ENCODE measurements at places on chromosomes 4 and X.

DNA sequence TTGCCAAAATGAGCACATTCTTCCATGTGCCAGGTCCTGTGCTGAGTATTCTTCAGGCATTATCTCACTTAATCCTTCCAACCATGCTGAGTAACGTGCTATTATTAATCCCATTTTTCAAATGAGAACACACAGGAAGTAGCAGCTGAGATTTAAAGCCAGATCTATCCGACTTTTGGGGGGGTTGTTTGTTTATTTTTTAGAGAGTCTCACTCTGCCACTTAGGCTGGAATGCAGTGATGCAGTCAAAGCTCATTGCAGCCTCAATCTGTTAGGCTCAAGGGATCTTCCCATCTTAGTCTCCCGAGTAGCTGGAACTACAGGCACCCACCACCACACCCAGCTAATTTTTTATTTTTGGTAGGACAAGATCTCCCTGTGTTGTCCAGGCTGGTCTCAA is 55.5 kb upstream of the TRIM2 start:
- no peak for DNase-seq

DNA sequence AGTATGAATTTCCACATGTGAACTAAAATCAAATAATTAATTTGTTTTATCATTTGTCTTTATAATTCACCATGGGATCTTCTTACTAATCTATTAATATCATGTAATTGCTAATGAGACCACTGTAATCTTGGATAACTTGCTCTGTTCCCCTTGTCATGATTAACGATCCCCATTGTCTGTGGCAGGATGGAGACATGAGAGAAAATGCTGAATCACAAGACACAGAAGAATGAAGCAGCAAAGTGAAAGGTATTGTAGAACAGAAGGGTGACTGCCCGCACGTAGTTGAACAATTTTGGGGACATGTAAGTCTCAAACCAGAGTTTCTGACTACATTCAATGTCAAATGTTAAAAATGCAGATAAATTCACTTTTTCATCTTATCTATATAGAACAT is 135.2 kb downstream of the EPHA5 start:
- no peak for DNase-seq

DNA sequence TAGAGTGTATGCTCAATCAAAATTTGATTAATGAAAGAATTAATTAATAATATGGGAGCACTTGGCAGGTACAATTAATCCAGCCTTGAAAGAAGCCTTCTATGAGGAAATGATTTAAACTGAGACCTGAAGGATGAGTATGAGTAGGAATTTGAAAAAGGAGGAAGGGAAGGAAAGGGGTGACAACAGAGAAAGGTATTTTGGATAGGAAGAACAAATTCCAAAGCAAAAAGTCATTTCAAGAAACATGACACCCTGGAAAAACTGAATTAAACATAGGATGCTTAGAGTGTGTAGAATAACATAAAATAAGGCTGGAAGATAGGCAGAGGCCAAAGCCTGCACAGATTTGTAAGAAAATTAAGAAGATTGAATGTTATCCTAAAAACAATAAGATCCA is 29.6 kb downstream of the PHOX2B start:
- DNase-seq = no peak

DNA sequence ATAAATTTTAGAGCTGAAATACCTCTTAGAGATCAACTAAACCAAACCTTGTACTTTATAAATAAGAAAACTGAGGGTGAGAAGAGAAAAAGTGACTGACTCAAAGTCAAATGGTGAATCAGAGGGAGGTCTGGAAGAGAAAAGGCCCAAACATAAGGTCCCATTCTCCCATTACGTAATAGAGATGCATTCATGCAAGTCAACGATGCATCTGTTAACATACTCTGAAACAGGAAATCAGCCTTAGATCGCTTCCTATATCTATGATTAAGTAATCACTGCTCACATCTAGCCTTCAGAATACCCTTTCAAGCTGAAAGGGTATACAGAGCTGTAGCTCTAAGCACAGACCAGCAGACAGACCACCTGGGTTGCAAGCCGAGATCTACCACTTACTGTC is 6.5 kb downstream of the RNF150 start:
- no peak for DNase-seq

GRCh38 chrX:115390078-115390477 is 100.6 kb downstream of the LUZP4 start:
- DNase-seq = no peak

GRCh38 chrX:114962209-114962608 is 55.2 kb downstream of the IL13RA2 start:
- no peak for DNase-seq

DNA sequence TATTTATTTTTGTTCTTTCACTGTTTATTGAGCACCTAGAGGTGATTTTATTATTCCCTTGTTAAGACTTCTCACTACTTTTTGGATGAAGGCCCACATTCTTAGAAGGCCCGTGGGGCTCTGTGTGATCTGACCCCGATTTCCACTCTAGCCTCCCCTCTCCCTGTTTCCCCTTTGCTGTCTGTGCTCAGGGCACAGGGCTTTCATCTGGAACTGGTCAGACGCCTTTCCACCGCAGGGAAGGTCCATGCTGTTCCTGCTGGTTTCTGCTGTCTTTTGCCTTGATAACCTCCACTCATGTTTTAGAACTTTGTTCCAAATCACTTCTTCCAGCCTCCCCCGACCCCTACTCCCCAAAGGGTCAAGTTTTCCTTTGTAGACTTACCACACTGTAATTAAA is 31.3 kb upstream of the ANAPC4 start:
- DNase-seq = no peak

- DNase-seq = no peak
Measured at GRCh38 chrX:130330146-130330545, 9.6 kb upstream of the SLC25A14 start.

GRCh38 chr4:54032558-54033135 is 31.8 kb downstream of the CHIC2 start:
- DNase-seq = no peak

DNA sequence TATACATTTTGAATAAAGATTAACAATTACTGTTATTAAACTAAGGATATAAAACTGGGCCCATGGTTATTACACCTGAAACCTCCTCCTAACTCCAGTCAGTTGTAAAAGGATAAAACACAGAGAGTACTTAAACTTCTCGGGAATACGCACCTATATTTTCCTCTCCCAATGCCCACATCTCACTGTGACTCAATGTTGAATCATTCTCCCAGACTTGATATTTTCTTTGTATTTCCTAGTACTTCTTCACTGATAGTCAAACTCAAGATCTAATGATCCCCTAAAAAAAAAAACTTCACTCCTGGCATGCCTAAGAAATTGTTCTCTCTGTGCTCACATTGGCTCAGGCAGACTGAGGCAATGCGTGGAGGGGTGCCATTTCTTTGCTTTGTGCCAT is 212.5 kb upstream of the DKK2 start:
- DNase-seq = no peak

GRCh38 chr4:38185406-38186144 is 225.4 kb downstream of the PTTG2 start:
- no peak for DNase-seq

DNA sequence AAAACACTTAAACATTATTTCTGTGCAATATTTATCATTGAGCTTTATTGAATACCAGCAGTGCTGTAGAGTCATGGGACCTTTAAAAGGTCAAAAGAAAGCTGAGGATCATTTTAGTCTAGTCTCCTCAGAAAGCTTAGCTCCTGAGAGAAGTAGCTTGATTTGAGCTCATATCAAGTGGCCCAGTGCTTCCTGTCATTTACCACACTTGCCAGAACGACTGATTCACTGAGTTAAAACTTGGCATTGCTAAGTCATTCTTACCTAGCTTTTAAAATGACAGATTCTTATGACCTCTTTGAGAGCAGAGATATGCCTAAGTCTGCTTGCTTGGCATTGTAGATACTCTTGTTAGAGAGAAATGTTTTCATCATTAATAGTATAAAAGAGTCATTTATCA is 15.2 kb downstream of the SEPTIN11 start:
- DNase-seq = no peak

GRCh38 chr4:23747281-23747735 is 142.5 kb downstream of the PPARGC1A start:
- DNase-seq = no peak

- DNase-seq = no peak
Measured at GRCh38 chrX:51862920-51863319, 30.5 kb upstream of the MAGED1 start.

- no peak for DNase-seq
Measured at GRCh38 chr4:23504083-23504482, 385.8 kb downstream of the PPARGC1A start.

DNA sequence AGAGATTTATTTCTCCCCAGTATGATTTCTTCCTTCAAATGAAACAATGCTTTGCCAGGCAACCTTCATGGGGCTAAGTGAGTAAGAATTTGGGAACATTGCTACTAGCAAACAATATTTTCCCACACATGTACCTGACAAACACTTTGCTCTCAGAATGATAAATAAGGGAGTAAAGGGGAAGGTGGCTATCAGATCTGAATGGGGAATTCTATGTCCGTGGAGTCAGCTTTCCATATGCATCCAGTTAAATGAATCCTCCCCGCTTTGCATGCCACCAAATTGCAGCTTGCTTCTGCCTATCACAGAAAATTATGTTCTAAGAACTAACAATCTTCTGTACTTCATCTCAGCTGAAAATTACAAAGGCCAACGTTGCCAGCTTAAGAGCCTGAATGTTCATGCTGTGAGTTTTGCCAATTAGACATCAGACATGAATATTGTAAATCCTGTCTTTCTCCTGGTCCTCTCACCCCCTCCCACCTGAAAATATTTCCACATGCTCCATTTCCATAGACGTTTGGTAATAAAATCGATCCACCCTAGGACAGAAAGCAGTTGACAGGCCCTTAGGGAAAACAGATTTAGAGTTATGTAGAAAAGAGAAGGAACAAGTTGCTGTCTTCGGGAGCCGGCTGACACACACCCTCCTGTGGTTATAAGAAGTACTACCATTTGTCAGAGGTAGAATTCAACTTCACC is 6.3 kb downstream of the MEPE start:
- no peak for DNase-seq

DNA sequence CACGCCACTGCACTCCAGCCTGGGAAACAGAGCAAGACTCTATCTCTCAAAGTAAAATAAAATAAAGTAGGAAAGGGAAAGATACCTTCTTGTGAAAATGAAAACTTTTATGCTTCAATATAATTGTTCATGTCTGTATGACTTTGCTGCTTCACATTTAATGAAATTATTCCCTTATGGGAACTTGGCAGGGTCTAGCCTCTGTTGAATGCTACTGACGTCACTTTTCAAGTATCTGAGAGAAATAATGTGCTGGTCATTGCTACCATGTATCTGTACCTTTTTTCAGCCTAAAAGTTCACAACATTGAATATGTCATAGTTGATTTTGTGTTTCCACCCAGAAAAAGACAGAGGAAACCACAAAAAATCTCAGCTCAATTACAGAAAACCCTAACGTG is 65.2 kb downstream of the PRDM5 start:
- no peak for DNase-seq

- DNase-seq = peak; percentile 12
Measured at GRCh38 chr4:16226816-16227461, 668 bp upstream of the TAPT1 start.

DNA sequence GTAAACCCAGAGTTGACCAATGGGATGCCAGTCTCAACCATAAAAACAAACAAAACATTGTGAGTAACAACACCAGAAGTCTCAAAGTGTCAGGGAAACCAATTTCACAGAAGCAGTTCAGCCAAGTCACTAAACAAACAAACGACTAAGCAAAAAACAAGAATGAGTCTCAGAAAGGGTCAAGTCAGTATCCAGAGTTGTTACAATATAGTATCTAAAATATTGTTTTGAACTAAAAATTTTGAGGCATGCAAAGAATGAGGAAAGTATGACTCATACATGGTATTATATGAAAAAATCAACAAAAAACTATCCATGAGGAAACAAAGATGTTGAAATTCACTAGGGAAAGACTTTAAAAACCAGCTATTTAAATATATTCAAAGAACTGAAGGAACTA is 70.6 kb downstream of the AR start:
- DNase-seq = no peak

- no peak for DNase-seq
Measured at GRCh38 chrX:22378296-22378695, 105.6 kb downstream of the CBLL2 start.

GRCh38 chrX:139200793-139201192 is 329.7 kb upstream of the F9 start:
- DNase-seq = no peak

GRCh38 chr4:108325561-108325960 is 156.8 kb upstream of the LEF1 start:
- DNase-seq = no peak
